ENCODE measurements at places on chromosomes 4 and X.

DNA sequence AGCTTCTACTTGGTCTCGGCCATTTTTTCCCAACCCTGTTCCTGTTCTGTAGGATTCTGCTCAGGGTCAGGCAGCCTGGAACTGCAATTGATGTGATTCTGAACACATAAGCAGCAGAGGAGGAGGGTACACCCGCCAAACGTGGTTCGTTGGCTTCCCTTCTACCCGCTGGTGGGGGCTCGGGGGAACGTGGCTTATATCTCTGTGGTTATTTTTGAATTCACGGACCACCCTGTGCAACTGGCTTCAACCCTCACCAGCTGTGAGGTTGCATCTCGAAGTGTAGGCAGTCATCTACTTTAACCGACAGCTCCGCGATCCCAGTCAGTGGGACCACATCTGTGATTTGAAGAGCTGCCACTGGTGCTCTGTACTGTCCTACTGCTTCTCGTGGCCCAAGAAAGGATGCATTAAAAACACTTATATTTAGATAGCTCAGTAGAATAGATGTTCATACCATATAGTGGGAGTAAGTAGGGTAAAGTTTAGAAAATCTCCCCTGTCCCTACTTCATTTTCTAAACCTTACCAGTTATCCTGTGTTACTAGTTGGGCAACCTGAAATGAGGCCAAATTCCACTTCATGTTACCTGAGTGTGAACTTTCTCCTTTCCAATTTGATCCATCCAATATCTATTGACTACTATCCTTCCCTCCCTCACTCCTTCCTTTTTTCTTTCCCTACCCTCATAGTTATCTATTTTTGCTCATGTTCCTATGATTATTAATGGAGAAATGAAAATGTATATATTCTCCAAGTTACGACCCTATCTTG lies 80.4 kb upstream of the BCOR start:
- no peak for DNase-seq

DNA sequence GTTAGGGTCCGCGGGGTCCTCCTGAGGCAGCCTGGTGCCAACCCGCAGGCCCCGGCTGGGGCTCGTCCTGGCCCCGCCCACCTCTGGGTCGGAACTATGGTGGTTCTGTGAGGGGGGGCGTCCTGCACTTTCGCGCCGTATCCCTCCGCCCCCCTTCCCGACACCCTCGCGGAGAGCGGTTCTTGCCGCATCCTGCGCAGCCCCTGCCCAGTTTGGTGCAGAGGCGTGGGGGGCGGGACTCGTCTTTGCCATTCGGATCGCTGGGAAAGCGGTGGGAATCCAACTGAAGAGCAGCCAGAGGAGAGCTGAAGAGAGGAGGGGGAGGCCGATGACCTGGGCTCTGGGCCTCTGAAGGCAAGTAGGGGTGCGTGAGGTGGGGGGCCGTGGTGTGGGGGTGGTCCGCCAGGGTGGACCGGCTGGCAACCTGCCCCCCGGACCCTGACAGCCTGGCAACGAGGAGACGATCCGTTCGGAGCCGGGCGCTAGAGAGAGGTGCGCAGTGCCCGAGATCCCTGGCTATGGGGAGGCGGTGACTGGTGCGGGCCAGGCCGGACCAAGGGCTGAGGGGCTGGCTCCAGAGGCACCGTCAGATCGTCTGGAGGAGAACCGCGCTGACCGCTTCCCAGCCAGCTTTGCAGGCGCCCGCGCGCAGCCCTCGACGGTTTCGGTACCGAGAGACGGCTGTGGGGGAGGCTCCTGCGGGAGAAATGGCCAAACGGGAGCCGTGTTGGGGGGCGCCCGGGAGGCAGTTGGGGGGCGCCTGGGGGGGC lies at the start of gene GPRASP1:
GPRASP1 (plus strand) TSS at position 242 of the 770 bp plus-strand sequence. CDS start 2,431 bp downstream, outside the sequence.
- no peak for DNase-seq

GRCh38 chr4:85132117-85132516 lies 165.6 kb upstream of the WDFY3 start:
- DNase-seq, result no peak

- DNase-seq, result no peak
Measured at GRCh38 chrX:16137416-16138107, 14.2 kb downstream of the GRPR start.

DNA sequence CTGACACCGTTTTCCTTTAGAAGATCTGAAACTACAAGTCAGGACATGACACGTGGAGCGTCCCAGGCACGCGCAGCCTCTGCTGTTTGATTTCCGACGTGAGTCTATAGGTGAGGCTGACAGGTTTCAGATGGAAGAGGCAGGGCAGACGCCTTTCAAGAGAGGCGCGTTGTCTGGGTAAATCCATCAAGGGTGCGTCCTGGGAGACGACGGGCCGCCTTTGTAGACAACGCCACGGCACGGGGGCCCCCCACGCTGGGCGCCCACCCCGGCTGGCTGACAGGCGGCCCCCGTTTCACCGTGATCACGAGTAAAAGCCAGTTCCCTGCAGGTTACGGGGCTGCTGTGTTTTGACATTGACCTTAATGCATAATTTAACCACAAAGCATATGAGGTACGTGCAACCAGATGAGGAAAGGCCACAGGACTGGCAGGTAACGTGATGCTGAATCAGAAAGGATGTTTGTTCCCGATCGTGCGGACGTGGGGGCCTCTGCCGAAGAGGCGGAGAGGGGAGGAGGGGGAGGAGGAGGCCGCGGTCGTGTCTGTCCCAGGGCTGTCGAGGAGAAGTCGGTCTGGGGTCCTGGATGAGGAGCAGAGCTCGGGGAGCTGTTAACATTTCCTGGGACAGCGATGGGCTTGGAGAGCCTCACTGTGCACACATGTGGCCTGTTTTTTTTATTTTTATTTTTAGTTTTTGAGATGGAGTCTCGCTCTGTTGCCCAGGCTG lies 51.1 kb upstream of the PPP2R3B start:
- DNase-seq, result peak; percentile 75
